ENCODE measurements at places on chromosomes 7 and 10. TPM values are rescaled to one million over a fixed set of nuclear protein-coding genes. Genes with fewer than 3 reads are reported as not detected.
A peak's percentile ranks its signal among the peaks of the same experiment; 100 is the strongest.

DNA sequence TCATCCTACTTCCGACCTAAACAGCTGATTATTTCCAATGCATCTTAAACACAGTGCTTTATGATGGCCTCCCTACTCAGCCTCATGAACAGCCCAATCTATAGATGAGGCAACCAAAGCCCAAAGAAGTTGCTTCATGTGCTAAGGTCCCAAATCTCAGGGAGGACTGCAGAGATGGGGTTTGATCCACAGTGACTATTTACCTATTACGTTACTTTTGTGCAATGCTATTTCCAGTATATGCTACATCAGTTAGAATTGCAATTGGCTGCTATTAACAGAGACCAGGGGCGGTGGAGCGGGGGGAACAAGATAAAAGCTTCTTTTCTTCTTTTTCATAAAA is 153.0 kb upstream of the TNS3 start:
- H3K4me1 ChIP-seq = no peaks in the 10 kb centered on the region
- no peak overlapping the region for H3K4me3 ChIP-seq
- H3K27ac ChIP-seq = no peak overlapping the region
- H3K36me3 ChIP-seq = no peaks in the 10 kb centered on the region

GRCh38 chr10:104234934-104235333 is 2.8 kb upstream of the CFAP43 start:
- no peaks in the 10 kb centered on the region for H3K36me3 ChIP-seq
- no peak overlapping the region for H3K4me3 ChIP-seq
- peaks cover 11% of the 10 kb centered on the region for H3K4me1 ChIP-seq
- no peak overlapping the region for H3K27ac ChIP-seq

DNA sequence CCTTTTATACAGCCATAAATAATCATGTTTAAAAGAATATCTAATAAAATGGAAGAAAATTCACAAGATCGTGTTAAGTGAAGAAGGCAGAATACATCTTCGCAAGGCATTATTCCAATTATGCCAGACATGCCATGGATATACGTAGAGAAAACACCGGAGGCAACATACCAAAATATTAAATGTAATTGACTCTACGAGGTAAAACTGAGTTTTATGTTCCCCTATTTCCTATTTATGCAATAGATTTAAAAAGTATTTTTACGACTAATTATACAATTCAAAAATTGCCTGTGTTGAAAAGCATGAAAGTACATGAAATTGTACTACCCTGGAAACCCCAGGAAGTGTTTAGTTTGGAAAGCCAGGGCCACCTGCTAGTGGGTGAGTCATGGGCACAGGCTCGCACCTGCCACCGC is 936 bp upstream of the REPIN1 start:
- peaks cover 38% of the 10 kb centered on the region for H3K36me3 ChIP-seq
- H3K4me3 ChIP-seq = peak overlapping the region; percentile 79
- H3K4me1 ChIP-seq = peaks cover 41% of the 10 kb centered on the region
- peak overlapping the region; percentile 97 for H3K27ac ChIP-seq
- H3K27me3 ChIP-seq = no peaks in the 10 kb centered on the region

- DNase-seq = no peak
- no peaks in the 10 kb centered on the region for H3K4me1 ChIP-seq
- H3K36me3 ChIP-seq = no peaks in the 10 kb centered on the region
- no peak overlapping the region for H3K27ac ChIP-seq
- no peak overlapping the region for H3K4me3 ChIP-seq
These were observed 176.5 kb downstream of the CSTF2T start for GRCh38 chr10:51522858-51523257.

GRCh38 chr7:68770649-68771048 is 827.6 kb upstream of the AUTS2 start:
- no peak overlapping the region for H3K4me3 ChIP-seq
- peaks cover 3% of the 10 kb centered on the region for H3K4me1 ChIP-seq
- H3K27me3 ChIP-seq = peaks cover 2% of the 10 kb centered on the region
- H3K36me3 ChIP-seq = no peaks in the 10 kb centered on the region
- H3K27ac ChIP-seq = no peak overlapping the region

- H3K4me3 ChIP-seq = no peak overlapping the region
- H3K36me3 ChIP-seq = no peaks in the 10 kb centered on the region
- no peak for DNase-seq
- H3K27me3 ChIP-seq = peaks cover 79% of the 10 kb centered on the region
These were observed 1.8 kb downstream of the HOXA2 start for GRCh38 chr7:27100694-27101170.

DNA sequence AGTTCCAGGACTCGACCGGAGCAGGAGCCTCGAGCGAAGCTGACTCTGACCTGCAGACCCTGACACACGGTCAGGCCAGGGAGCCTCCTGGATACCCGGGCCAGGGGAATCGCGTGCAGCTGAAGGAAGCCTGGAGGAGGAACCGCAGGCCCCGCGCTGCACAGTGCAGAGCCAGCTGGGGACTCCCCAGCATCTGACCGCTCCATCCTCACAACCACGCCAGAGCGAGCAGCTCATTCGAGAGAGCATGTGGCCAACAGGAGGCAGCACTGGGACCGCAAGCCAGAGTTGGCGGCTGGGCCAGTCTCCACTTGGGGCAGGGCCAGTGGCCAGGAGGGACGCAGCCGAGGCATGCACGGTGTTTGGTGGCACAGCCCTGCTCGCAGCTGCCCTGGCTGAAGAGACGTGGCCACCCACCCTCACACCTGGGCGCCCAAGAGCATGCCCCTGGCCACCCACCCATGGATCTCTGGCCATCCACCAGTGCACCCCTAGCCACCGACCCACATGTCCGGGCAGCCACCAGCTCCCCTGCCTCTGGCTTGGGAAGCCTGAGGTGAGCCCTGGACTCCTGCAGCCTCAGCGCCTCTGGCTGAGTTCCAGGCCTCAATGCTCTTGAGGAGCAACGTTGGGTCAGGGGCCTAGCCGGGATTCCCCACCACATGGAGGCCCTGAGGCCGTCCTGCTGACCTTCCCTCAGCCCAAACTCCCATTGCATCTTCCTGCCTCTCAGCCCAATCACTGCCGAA is 213.9 kb downstream of the ELFN1 start:
- DNase-seq = peak; percentile 58
- no peaks in the 10 kb centered on the region for H3K27me3 ChIP-seq
- H3K4me1 ChIP-seq = peaks cover 56% of the 10 kb centered on the region
- peaks cover 21% of the 10 kb centered on the region for H3K36me3 ChIP-seq
- H3K27ac ChIP-seq = peak overlapping the region; percentile 55

- no peak overlapping the region for H3K27ac ChIP-seq
- no peaks in the 10 kb centered on the region for H3K27me3 ChIP-seq
- peaks cover 88% of the 10 kb centered on the region for H3K36me3 ChIP-seq
- no peak for DNase-seq
- H3K4me3 ChIP-seq = no peak overlapping the region
These were observed 16.8 kb upstream of the LAT2 start for GRCh38 chr7:74193054-74193453.

GRCh38 chr10:120588311-120588710 is 131.3 kb downstream of the PLPP4 start:
- no peak overlapping the region for H3K27ac ChIP-seq
- no peak overlapping the region for H3K4me3 ChIP-seq
- H3K27me3 ChIP-seq = no peaks in the 10 kb centered on the region
- no peaks in the 10 kb centered on the region for H3K4me1 ChIP-seq
- H3K36me3 ChIP-seq = no peaks in the 10 kb centered on the region
- no peak for DNase-seq

GRCh38 chr7:141928845-141929195 is 12.6 kb downstream of the OR9A4 start:
- no peak overlapping the region for H3K4me3 ChIP-seq
- no peaks in the 10 kb centered on the region for H3K4me1 ChIP-seq
- no peaks in the 10 kb centered on the region for H3K27me3 ChIP-seq

DNA sequence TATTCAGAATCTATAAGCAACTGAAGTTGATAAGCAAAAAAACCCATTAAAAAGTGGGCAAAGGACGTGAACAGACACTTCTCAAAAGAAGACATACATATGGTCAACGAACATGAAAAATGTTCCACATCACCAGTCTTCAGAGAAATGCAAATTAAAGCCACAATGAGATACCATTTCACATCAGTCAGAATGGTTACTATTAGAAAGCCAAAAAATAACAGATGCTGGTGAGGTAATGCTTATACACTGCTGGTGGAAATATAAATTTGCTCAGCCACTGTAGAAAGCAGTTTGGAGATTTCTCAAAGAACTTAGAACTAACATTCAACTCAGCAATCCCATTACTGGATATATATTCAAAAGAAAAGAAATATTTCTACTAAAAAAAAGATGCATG is 332.8 kb upstream of the PLXDC2 start:
- no peak overlapping the region for H3K4me3 ChIP-seq
- no peak for DNase-seq
- H3K36me3 ChIP-seq = no peaks in the 10 kb centered on the region
- H3K27me3 ChIP-seq = no peaks in the 10 kb centered on the region
- no peak overlapping the region for H3K27ac ChIP-seq

DNA sequence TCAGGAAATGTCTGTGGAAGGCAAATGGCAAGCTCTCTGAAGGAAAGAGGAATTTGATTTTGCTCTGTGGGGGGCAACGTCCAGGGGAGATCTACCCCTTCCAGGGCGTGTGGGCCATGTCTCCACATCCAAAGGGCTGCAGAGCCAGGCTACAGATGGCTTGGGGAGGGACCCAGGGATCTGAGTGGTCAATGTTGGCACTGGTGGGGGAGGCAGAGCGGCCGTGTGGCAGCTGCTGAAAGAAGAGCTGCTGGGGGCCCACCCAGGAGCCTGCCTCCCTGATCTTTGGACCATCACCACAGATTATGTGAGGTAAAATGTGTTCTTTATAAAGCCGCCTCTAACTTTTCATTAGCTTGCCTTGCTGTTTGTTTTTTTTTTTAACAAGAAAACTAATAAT is 144.1 kb downstream of the HERPUD2 start:
- no peaks in the 10 kb centered on the region for H3K27me3 ChIP-seq
- no peak overlapping the region for H3K4me3 ChIP-seq
- no peaks in the 10 kb centered on the region for H3K36me3 ChIP-seq
- no peak overlapping the region for H3K27ac ChIP-seq

DNA sequence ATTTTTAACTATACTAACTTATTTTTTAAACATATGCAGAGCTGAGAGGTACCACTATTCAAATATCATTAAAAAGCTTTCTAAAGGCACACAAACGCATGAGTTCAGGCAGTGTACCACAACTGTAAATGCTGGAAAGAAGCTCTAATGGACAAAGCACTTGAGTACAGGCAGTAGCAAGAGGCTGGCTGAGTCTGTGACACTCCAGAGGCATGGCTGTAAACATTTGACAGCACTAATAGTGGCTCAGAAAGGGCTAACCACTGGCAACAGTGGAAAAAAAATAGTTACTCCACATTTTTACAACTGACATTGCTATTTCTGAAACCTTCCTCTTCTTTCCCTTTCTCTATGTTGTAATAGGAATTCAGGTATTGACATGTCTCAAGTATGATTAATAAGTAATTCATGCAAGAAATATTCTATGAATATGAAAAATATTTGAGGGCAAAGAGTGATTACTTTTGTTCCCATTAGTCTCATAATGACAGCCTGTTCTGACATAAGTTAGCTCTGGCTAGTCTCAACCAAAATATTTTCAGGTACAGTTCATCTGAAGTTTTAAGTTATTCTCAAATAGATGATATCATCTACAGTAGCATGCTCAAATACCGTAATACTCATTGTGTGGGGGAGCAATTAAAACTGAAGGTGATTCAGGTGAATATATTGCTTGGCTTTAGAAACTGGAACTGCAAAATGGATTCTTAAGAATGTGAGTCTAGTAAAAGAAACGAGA is 324.0 kb upstream of the POT1 start:
- H3K4me3 ChIP-seq = no peak overlapping the region
- no peak for DNase-seq
- H3K4me1 ChIP-seq = no peaks in the 10 kb centered on the region
- no peaks in the 10 kb centered on the region for H3K36me3 ChIP-seq
- H3K27ac ChIP-seq = no peak overlapping the region

The AIMP2 gene
- total RNA-seq = 62.5 TPM

- H3K36me3 ChIP-seq = no peaks in the 10 kb centered on the region
- H3K4me1 ChIP-seq = no peaks in the 10 kb centered on the region
- H3K27me3 ChIP-seq = no peaks in the 10 kb centered on the region
- no peak overlapping the region for H3K27ac ChIP-seq
These were observed 57.0 kb downstream of the DNAJC12 start for GRCh38 chr10:67780759-67781538.

GRCh38 chr10:61364619-61365018 is 88.6 kb downstream of the TMEM26 start:
- no peak for DNase-seq
- no peak overlapping the region for H3K27ac ChIP-seq
- H3K4me3 ChIP-seq = no peak overlapping the region

- no peak overlapping the region for H3K4me3 ChIP-seq
- H3K27ac ChIP-seq = no peak overlapping the region
- no peaks in the 10 kb centered on the region for H3K4me1 ChIP-seq
- no peaks in the 10 kb centered on the region for H3K36me3 ChIP-seq
These were observed 44.2 kb upstream of the GPR26 start for GRCh38 chr10:123621916-123622315.

- H3K27ac ChIP-seq = no peak overlapping the region
- no peak overlapping the region for H3K4me3 ChIP-seq
- peaks cover 18% of the 10 kb centered on the region for H3K27me3 ChIP-seq
- no peaks in the 10 kb centered on the region for H3K36me3 ChIP-seq
- H3K4me1 ChIP-seq = no peaks in the 10 kb centered on the region
- no peak for DNase-seq
These were observed 216.3 kb upstream of the RHOBTB1 start for GRCh38 chr10:61160253-61160652.

The GPR146 gene
- 2.6 TPM for total RNA-seq

The SUN3 gene
- not detected for total RNA-seq

GRCh38 chr7:159212226-159212625 is 67.6 kb upstream of the VIPR2 start:
- no peak overlapping the region for H3K4me3 ChIP-seq
- no peaks in the 10 kb centered on the region for H3K36me3 ChIP-seq
- DNase-seq = no peak
- H3K27ac ChIP-seq = no peak overlapping the region
- H3K27me3 ChIP-seq = peaks cover 39% of the 10 kb centered on the region
- no peaks in the 10 kb centered on the region for H3K4me1 ChIP-seq

The PYROXD2 gene
- 1.0 TPM for total RNA-seq

The ODAD2 gene
- not detected for total RNA-seq

- no peak overlapping the region for H3K4me3 ChIP-seq
- no peak for DNase-seq
- no peak overlapping the region for H3K27ac ChIP-seq
These were observed 275.1 kb downstream of the DOCK4 start for GRCh38 chr7:111931016-111931517.

DNA sequence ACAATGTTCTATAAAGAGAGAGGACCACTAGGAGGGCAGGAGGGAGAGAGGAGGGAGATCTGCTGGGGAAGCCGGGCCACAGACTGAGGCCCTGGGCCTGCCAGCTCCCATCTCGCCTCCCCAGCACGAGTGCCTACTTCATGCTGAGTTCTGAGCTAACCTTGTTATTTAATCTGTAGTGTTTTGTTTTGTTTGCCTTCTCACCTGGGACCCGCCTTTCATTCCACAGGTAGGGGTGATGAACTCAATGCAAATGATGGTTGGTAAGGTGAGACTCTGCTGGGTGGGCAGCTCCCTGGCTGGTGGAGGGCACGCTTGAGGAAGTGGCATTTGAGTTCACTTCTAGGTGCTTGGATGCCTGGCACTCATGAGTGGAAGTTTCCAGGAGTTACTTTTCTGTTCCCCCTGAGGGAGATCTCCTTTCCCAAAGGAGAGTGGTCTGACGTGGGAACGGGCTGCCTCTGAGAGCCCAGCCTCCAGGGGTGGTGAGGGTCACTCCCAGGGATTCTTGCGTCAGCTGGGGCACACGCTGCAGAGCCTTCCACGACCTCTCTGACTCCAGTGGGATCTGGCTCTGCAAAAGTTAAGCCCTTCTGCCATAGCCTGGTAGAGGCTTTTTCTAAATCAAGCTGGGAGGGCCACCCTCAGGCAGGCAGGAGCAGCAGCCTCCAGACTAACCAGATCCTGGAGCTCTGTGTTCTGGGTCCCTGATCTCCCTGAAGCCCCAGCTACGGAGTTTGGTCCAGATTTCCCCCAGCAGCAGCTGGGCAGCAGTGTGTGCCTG is 22.4 kb downstream of the UBTD1 start:
- peaks cover 14% of the 10 kb centered on the region for H3K27me3 ChIP-seq
- H3K4me3 ChIP-seq = no peak overlapping the region
- H3K27ac ChIP-seq = no peak overlapping the region
- H3K36me3 ChIP-seq = no peaks in the 10 kb centered on the region
- DNase-seq = no peak
